ENCODE measurements at places on chromosomes 13 and 19.

- no peak for DNase-seq
These were observed 278.7 kb upstream of the KLHL1 start for GRCh38 chr13:70386919-70387318.

GRCh38 chr13:87107651-87108050 lies 563.5 kb upstream of the SLITRK5 start:
- no peak for DNase-seq

DNA sequence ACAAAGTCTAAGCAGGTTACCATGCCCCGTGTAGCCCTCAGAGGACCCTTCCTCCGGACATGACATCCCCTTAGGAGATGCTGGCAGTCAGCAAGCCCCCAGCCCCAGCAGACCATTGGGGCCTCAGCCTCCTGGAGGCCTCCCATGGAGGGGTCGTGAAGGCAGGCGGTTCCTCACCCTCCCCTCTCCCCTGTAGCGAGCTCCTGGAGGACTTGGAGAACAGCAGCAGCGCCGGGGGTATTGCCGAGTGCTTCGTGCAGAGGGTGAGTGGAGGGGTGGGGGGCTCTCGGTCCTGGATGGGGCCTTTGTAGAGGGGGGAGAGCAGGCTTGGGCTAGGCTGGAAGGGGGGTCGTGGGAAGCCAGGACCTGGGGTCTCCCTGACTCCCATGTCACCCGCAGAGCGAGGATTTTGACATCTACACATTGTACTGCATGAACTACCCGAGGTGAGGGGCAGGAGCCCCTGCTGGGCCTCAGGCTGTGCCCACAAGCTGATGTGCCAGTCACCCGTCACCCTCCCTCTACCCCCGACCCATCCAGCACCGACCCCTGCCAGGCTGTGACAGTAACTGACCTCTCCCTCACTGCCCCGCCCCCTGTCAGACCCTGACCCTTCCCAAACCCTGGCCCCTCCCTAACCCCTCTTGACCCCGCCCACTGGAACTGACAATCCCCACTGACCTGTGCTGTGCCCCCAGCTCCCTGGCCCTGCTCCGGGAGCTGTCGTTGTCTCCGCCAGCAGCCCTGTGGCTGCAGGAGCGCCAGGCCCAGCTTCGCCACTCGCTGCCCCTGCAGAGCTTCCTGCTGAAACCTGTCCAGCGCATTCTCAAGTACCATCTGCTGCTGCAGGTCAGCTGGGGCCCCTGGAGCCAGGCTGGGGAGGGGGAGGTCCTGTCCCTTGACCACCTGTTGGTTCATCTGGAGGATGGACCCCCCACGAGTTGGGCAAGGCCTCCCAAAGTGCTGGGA lies 4.0 kb downstream of the PLEKHG2 start:
- no peak for DNase-seq

DNA sequence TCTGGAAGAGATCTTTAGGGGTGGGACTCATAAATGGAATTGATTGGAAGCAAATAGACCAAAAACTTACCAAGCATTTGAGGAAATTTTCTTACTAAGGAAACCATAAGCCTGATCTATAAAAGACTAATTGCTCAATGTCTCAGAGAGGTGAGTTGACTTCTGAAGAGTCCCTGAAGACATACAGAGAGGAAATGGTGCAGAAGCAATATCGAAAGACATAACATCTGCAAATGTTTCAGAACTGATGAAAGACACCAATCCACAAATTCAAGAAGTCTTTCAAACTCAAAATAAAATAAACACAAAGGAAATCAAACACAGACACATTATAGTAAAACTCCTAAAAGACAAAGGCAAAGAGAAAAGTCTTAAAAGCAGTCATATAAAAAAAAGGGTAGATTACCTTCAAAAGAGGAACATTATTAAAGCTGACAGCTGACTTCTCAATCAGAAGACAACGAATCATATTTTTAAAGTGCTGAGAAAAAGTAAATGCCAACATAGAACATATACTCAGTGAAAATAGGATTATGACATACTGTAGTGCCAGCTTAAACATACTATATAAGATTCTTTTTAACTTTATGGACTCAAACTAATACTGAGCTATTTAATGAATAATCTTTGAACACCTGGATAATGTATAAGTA lies 45.4 kb upstream of the CALM3 start:
- no peak for DNase-seq

DNA sequence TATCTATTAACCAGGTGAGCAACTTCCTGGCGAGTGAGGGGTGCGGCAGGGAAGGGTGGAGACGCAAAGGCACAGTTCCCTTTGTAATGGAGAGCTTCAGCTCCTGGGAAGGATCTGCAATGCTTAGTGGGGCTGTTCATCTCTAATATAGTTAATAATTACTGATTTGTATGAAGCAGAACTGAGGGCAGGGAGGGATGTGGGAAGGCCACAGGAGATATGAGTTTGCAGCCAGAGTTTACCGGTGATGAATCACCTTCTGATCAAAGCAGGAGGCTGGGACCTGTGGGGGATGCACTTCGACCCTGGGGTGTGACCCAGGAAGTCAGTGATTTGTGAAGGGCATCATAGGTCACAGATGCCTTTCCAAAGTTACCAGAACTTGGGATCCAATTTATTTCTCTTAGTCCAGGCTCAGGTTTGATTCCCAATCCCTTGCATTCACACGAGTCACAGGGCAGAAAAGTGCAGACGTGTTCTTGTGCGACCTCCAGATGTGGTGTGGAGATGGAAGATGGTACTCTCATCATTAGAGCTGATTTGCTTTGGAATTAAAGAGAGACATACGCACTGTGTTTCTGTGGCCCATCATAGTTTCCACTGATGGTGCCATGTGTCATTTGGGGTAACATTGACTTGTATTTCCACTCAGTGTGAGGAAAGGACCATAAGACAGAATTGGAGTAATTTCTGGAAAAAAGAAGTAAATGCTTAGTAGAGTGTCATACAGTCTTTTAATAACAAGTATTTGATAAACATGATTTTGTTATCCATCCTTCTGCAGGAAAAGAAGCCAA lies 55.0 kb downstream of the LRCH1 start:
- no peak for DNase-seq

- no peak for DNase-seq
These were observed 54.0 kb downstream of the LRCH1 start for GRCh38 chr13:46606970-46607369.

- DNase-seq, result no peak
These were observed 61.7 kb upstream of the MCF2L start for GRCh38 chr13:112907286-112907685.

GRCh38 chr19:10718205-10719196 lies 622 bp downstream of the DNM2 start:
- peak; percentile 27 for DNase-seq

GRCh38 chr13:98384739-98385138 lies 192.2 kb downstream of the STK24 start:
- no peak for DNase-seq

DNA sequence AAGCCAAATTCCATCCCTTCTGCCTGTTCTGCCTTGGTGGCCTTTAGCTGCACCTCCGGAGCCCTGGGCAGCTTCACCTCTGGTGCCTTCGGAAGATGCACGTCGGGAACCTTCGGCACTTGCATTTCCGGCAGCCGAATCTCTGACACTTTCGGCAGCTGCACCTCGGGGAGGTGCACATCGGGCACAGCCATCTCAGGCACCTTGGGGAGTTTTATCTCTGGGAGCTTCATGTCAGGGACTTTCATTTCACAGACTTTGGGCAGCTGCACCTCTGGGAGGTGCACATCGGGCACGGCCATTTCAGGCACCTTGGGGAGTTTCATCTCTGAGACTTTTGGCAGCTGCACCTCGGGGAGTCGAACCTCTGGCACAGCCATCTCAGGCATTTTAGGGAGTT lies 6.0 kb upstream of the HIPK4 start:
- DNase-seq, result no peak

DNA sequence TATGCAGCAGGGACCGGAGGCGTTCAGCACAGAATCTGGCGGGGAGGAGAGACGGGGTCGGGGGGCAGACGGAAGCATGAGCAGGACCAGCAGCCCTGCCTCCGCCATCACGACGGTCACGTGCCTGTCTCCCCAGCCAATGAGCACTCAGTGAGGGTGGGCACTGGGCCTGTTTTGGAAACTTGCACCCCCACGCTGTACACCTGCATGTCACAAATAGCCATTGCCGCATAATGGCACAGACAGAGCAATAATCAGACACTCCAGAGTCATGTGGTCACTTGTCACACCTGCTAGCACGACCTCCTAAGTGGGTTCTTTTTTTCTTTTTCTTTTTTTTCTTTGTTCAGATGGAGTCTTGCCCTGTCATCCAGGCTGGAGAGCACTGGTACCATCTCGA lies 8.8 kb downstream of the ERCC2 start:
- no peak for DNase-seq

GRCh38 chr19:39845584-39845932 lies 621 bp downstream of the FBL start:
- DNase-seq, result no peak

GRCh38 chr13:35984776-35985453 lies 146.3 kb downstream of the DCLK1 start:
- DNase-seq, result peak; percentile 97

GRCh38 chr13:80037505-80037888 lies 303.4 kb downstream of the SPRY2 start:
- no peak for DNase-seq

GRCh38 chr19:6215701-6216235 lies 64.0 kb downstream of the MLLT1 start:
- no peak for DNase-seq

GRCh38 chr13:41075034-41075433 lies 13.7 kb downstream of the WBP4 start:
- no peak for DNase-seq

DNA sequence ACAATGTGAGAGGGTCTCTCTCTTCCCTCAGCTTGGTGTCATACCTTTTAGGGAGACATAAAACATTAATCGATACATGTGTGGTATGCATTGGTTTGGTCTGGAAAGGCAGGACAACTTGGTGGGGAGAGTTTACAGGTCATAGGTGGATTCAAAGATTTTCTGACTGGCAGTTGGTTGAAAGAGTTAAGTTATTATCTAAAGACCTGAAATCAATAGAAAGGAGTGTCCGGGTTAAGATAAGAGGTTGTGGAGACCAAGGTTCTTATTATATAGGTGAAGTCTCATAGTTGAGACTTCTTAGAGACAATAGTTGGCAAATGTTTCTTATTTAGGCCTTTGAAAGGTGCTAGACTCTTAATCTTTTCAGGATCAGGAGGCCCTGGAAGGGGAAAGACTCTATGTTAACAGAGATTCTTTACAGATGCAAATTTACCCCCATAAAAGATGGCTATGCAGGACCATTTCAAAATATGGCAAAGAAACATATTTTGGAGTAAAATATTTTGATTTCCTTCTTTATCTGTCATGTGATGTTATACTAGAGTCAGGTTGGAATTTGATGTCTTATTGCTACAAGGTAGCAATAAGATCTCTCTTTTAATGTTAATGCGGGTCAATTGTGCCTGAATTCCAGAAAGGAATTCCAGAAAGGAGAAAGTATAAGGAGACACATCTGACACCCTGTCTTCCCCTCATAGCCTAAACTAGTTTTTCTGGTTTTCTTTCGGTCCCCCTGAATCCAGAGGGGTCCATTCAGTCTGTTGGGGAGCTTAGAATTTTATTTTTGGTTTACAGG lies 59.2 kb upstream of the RCBTB2 start:
- no peak for DNase-seq

GRCh38 chr13:114074671-114075315 lies 57.6 kb downstream of the RASA3 start:
- no peak for DNase-seq

- no peak for DNase-seq
These were observed 1.3 kb downstream of the KLF16 start for GRCh38 chr19:1862068-1862423.

GRCh38 chr19:13057147-13057572 lies 45.5 kb downstream of the LYL1 start:
- peak; percentile 83 for DNase-seq

DNA sequence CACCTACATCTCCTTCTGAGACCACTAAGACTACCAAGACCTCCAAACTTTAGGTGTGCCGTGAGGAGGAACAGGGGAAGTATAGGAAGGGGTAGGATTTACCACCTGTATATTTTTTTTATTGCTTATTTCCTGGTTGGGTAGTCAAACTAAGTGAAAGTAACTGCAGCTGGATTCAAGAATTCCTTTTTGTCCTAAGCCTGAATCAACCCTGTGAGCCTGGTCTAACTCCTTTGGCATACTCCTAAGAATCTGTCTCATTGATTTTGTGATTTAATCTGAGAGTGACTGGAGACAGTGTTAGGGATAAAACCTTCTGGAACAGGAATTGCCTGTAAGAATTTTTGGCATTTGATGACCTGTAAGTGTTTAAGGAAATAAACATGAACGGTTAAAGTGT lies 523.5 kb upstream of the MIR17HG start:
- no peak for DNase-seq

- no peak for DNase-seq
These were observed 121.9 kb upstream of the TSC22D1 start for GRCh38 chr13:44698066-44698465.

DNA sequence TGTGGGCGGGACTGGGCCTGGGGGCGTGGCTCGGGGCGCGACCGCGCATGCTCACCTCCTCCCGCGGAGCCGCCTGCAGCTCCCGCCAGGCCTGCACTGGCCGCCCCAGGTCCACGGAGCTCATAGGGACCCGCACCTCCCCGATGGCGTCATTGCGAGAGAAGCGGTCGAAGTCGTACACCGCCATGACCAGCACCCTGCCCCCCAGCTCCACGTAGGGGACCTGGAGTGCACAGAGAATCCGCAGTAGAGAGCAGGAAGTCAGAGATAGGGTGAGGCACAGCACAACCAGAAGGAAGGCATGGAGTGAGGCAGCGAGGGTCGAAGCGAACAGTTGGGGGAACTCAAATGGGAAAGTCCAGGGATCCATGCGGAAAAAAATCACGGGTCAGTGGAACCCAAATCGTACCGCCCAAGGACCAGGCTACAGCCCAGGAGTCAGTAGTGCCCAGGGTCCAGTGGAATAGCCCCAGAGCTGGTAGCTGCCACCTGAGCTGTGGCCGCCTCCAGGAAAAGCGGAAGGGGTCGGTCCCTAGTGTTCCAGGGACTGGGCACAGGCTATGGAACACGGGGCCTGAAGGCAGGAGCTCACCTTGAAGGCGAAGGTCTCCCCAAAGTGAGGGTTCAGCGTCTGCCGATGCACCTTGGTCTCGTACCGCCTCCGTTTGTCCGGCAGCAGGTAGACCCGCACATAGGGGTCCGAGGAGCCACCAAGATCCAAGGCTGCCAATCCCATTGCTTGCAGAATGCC lies 4.8 kb downstream of the SYT5 start:
- DNase-seq, result no peak

DNA sequence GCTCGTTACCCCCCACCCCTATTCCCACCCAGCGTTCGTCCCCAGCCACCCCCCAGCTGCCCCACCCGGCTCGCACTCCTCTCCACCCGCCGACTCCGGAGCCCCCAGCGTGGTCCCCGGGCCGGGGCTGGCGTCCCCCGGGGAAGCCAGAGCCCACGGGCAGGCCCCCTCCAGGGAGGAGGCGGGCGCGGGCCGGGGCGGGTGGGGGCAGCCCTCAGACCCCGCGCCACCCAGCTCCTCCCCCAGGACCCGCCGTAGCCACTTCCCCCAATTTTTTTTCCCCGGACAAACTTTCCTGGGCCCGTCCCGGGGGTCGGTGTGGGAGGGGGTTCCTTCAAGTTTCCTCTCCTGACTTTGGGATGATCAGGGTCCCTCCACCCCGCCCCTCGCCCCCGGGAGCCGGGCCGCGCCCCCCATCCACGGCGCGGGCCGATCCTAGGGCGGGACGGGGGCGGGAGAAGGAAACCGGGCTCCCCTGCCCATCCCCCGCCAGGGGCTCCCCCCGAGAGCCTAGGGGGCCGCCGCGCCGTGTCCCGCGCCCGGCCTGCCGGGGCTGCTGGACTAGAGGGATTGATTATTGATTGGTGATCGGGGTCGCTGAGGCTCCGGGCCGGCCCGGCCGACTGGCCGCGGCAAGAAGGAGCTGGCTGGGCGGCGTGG lies 927 bp upstream of the TSHZ3 start:
- no peak for DNase-seq

- peak; percentile 94 for DNase-seq
These were observed 9.3 kb downstream of the RPS9 start for GRCh38 chr19:54209811-54210494.

Data from NCI-H2081 (cell line).